ENCODE measurements at places on chromosomes 6 and 20.

DNA sequence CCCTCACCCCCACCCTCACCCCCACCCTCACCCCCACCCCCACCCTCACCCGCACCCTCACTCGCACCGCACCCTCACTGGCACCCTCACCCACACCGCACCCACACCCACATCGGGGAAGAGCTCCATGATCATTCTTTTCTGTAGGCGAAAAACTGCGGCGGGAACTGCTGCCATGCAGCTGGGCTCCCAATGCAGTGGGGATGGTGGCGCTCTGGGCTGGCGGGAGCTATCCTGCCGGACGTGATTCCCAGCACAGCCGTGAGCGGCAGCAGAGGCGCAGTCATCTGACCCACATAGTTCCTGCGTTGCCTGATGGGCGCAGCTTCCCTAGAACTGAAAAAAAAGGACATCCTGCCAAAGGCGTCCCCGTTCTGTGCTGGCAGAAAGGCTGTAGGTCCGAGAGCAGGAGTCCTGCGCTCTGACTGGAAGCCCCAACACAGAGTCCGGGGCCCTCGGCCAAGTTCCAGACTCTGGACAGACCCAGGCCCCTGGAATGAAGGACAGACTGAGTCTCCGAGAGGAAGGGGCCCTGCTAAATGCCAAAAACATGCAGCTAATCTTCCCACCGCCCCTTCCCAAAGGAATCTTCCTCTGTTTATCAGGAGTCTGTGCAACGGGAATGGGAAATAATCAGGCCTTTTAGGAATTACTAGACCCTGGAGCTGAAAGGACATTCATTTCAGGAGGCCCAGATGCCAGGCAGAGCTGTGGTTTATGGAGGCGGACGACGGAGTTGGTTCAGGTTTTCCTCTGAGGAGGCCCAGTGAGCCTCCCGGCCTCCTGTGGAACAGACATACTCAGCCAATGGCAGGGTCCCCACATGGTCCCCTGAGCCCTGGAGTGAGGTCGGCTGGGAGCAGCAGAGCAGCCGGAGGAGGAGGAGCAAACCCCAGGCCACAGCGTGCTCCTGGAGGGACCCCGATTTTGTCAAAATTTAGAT, 14.1 kb upstream of the TCFL5 start:
- peak; percentile 73 for DNase-seq

GRCh38 chr6:155578251-155578650, 122.6 kb upstream of the NOX3 start:
- DNase-seq, result no peak

GRCh38 chr6:81682235-81682795, 70.2 kb downstream of the TENT5A start:
- peak; percentile 3 for DNase-seq

- peak; percentile 94 for DNase-seq
These were observed 52.2 kb upstream of the BTN3A2 start for GRCh38 chr6:26312501-26313397.

DNA sequence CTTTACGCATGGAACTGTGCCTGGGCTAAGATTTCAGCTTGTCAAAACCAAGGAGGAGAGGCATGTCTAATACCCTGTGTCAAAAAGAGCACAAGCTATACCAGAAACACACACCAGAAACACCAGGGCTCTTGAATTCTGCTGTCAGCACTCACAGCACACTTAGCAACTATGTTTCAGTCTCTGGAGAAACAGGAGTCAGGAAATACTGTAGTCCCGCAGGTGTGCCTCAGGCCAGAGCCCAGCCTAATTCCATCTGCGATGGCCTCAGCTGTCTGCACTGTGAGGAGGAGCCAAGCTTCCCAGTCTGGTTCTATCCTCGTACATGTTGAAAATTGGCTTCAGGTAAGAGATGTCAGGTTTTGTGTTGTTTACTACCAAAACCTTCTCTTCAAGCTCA, 31.6 kb downstream of the MTRES1 start:
- no peak for DNase-seq

GRCh38 chr20:24063100-24063499, 74.5 kb upstream of the GGTLC1 start:
- DNase-seq, result no peak

GRCh38 chr6:13282393-13283069, 45.8 kb downstream of the TBC1D7 start:
- no peak for DNase-seq

GRCh38 chr6:44676826-44677433, 289.4 kb downstream of the CDC5L start:
- DNase-seq, result peak; percentile 15

DNA sequence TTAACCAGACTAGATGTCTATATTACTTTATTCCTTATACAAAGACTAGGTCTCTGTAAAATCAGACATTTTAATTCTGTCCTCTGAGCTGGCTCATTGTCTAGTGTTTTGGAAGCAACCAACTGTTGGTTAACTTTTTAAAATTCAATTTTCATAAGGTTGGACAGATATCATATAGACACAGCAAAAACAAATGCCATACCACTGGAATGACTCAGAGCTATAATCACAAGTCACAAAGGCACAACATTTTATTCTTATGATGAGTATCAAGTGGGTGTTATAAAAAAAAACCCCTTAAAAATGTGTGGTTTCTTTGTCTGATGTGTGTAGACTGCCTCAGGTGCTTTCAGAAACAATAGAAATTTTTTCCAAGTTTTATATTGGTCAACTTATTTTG, 296.2 kb upstream of the MARCKS start:
- DNase-seq, result no peak

- peak; percentile 99 for DNase-seq
These were observed 57.6 kb downstream of the FAM217A start for GRCh38 chr6:4021133-4021853.

DNA sequence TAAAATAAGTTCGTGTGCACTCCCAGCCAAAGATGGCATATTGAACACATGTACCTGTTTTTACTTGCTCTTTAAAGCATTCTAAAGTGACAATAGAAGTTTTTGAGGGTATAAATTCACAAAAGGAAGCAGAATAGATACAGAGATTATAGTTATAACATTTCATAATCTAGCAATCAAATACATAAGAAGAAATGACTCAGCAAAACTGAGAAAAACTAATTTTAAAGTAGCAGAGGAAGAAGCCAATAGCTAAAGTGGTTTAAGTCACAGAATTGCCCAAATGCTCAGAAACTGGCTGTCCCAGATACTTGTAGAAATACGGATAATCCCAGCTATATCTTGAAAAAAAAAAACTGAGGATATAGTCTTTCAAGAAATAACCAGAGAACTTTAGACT, 49.2 kb upstream of the TBC1D32 start:
- DNase-seq, result peak; percentile 44

DNA sequence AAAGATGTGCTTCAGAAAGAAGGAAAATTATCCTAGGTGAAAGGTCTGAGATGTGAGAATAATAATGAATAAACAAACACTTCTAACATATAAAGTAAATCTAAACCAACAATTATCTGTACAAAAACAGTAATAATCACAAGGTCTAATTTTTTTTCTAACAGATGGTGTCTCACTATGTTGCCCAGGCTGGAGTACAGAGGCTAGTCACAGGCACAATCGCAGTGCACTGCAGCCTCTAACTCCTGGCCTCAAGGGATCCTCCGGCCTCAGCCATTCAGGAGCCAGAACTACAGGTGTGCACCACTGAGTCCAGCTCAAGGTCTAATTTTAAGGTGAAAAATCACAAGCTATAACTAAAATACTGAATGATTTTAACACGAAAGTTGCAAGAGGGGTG, 17.0 kb upstream of the ZC3H12D start:
- DNase-seq, result no peak

DNA sequence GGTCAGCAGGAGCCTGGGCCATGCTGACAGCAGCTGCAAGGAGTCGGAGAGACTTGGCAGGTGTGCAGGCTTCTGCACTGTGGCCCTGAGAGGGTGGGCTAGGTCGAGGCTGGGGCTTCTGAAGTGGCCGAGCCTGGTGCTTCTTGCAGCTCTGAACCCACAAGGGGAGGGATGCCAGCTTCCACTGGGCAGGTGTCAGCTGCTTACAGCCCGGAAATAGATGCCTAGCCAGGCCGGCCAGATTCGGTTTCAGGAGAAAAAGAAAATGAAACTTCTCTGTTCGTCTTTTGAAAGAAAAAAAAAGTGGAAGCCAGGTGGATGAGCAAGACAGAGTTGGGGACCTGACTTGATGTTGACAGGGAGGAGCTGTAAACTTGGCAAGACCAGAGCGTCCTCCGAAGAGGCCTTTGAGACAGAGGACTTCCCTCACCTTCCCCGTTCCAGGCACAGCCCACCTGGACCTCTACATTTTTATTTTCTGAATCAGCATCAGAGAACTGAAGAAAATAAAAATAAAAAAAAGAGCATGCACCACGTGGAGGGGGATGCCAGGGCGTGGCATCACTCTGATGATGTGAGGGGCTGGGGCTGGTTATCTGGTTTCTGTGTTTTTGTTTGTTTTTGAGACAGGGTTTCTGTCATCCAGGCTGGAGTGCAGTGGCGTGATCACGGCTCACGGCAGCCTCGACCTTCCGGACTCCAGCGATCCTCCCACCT, at the start of gene ZBP1:
ZBP1 (minus strand) TSS at position 153 of the 717 bp plus-strand sequence; CDS start at position 22, 131 bp downstream.
- no peak for DNase-seq

DNA sequence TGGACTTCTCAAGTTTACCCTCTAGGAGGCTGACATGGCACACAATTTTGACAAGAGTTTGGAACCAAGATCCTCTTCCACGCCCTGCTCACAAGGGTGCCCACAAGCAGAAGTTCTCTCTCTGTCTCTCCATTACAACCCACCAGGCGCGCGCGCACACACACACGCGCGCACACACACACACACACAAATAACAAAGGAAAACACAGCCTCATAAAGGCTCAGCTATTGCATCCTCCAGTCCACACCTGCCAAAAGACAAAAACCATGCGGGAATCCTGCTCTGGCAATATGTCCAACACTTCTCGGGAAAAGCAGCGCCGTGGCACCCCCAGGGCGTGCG, 870 bp downstream of the PAK5 start:
- no peak for DNase-seq

- no peak for DNase-seq
These were observed 208.8 kb downstream of the DLL1 start for GRCh38 chr6:170082067-170082466.

GRCh38 chr6:170085475-170086401, 205.1 kb downstream of the DLL1 start:
- no peak for DNase-seq

GRCh38 chr6:158744986-158745430, 74.2 kb downstream of the EZR start:
- DNase-seq, result no peak

- DNase-seq, result no peak
These were observed 39.7 kb downstream of the PIM1 start for GRCh38 chr6:37209461-37210205.

- no peak for DNase-seq
These were observed 251.1 kb upstream of the SOX4 start for GRCh38 chr6:21342501-21342900.

GRCh38 chr20:23000232-23000947, 34.7 kb upstream of the SSTR4 start:
- no peak for DNase-seq

DNA sequence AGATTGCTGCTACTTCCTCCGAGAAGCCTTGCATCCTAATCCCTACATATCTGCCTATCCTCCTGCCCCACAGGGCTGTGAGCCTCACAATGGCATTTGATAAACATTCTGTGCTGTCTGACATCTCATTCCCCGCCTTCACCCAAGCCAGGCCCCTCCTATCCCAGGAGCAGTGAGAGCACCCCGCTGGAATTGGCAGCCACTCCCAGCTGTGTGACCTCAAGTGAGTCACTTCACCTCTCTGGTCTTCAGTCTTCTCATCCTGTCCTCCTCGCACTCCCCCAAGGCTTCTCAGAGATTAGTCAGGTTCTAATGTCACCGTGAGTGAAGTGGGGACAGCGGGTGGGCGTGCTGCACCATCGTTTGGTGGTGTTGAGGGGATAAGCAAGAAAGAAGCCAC, 81.7 kb downstream of the CDH22 start:
- no peak for DNase-seq

DNA sequence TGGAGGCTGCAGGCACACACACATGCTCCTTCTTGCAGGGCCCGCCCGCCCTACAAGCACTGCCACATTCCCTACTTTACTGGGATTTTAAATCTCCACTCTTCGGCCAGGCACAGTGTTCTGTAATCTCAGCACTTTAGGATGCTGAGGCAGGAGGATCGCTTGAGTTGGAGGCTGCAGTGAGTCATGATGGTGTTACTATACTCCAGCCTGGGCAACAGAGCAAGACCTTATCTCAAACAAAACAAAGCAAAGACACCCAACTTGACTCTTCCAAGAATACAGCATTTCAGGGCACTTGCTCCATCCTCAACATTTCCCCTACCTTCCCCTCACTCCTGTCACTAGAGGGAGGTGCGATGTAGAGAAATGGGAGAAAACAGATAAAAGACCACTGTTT, 194.0 kb downstream of the MYLK4 start:
- no peak for DNase-seq

GRCh38 chr20:11901127-11901526, 16.6 kb upstream of the BTBD3 start:
- no peak for DNase-seq

DNA sequence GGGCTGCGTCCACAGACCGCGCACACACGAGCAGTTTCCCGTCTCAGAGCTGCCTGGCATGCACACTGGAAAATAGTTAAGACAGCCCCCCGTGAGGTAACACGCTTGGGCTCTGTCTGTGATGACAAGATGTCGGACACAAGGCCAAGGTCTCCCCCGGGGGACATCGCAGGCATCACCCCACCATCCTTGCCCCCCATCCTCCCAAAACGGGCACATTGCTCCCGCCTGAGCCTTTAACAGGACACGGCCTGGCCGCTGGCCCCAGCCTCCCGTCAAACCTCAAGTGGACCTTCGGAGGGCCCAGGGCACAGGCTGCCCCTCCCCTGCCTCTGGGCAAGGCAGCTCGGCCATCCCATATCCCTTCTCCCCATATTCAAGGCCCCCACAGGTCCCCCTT, 5.6 kb downstream of the KCNQ2 start:
- DNase-seq, result no peak

DNA sequence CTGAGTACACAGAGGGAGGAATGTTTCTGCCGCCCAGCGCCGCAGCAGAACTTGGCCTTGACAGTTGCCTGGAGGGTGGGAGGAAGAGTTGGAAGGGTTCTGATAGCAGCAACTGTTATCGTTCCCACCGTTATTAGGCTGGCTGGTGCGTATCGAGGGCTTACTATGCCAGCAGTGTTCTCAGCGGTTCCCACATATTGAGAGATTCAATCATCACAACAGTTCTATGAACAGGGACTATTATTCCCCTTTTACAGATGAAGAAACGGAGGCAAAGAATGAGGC, 380.1 kb upstream of the SULF2 start:
- DNase-seq, result no peak

All from hematopoietic multipotent progenitor cell treated with erythropoietin and hydrocortisone succinate and interleukin-3 and kit ligand, for 4 days (in vitro differentiated cells).